ENCODE measurements at places on chromosomes 5 and 9. TPM values are rescaled to one million over a fixed set of nuclear protein-coding genes. Genes with fewer than 3 reads are reported as not detected.
A peak's percentile ranks its signal among the peaks of the same experiment; 100 is the strongest.

The BAAT gene
- total RNA-seq, result 0.54 TPM

The CAAP1 gene
- total RNA-seq, result 14.3 TPM

The MTRR gene
- total RNA-seq, result 37.9 TPM

The ECSCR gene
- not detected for total RNA-seq

GRCh38 chr5:60820593-60821487 lies 23.2 kb downstream of the ELOVL7 start:
- H3K4me3 ChIP-seq, result no peak overlapping the region
- no peak overlapping the region for H3K27ac ChIP-seq
- no peak for DNase-seq
- no peaks in the 10 kb centered on the region for H3K27me3 ChIP-seq
- no peaks in the 10 kb centered on the region for H3K4me1 ChIP-seq

DNA sequence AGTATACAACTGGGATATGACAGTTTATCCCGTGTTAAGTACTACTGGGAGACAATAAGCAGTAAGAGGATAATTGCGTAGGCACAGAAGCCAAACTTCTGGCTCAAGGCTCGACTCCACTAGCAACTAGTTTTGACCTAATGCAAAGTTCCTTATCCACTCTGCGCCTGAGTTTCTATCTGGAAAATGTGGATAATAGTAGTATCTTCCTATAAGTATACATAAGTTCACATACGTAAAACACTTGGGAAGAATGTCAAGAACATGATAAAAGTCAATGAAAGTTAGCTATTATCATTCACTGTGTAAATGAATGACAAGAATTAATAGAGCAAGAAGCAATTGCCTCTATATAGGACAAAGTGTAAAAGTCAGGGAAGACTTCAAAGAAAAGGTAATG lies 45.7 kb downstream of the FTMT start:
- no peak overlapping the region for H3K4me3 ChIP-seq
- no peak for DNase-seq
- no peaks in the 10 kb centered on the region for H3K36me3 ChIP-seq
- peaks cover 5% of the 10 kb centered on the region for H3K4me1 ChIP-seq
- H3K27ac ChIP-seq, result no peak overlapping the region

GRCh38 chr9:10268531-10269485 lies 344.0 kb downstream of the PTPRD start:
- peak; percentile 71 for DNase-seq
- H3K36me3 ChIP-seq, result peaks cover 6% of the 10 kb centered on the region
- H3K4me1 ChIP-seq, result peaks cover 4% of the 10 kb centered on the region
- H3K4me3 ChIP-seq, result no peak overlapping the region
- H3K27me3 ChIP-seq, result no peaks in the 10 kb centered on the region

GRCh38 chr5:141521244-141521781 lies 32.4 kb downstream of the PCDHGC5 start:
- H3K4me1 ChIP-seq, result peaks cover 47% of the 10 kb centered on the region
- H3K36me3 ChIP-seq, result peaks cover 3% of the 10 kb centered on the region
- H3K27me3 ChIP-seq, result peaks cover 3% of the 10 kb centered on the region
- no peak overlapping the region for H3K4me3 ChIP-seq
- DNase-seq, result no peak

DNA sequence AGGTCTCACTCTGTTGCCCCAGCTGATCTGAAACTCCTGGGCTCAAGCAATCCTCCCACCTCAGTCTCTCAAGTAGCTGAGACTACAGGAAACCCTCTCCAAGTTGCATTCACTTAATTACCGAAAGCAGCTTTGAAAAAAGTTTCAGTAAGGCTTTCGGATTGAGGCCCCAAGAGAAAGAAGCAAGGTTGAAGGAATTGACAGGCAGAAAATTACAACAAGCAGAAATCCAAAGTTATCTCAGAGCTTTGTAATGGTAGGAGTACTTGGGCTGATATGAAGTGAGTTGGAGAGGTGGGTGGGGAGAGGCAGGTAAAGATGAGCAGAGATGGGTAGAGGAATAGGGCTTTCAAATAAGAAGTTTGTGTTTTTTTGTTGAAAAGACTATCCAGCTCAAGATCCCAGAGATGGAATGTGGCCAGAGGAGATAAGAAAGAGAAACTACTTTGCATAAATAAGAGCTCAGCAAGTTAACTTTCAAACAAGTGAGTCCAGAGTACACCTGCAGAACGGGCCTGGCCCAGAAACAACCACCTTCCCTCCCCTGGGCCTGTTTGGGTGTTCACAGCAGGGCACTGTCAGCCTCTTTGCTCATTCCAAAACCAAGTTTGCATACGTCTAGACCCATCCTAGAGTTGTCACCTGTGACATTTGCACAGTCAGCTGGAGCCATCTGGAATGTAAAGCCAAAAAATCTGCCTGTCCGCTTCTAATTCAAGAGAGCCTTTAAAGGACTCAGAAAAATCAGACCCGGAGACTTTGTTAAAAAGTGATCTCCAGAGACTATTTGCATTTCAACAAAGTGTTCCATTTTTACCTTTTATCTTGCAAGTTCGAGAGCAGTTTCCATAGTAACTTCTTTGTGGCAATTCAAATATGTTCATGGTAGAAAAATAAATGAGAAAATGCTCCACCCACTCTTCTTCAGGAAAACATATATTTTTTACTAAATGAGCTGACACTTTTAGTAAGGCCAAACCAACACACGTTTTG lies 2.2 kb upstream of the CLINT1 start:
- H3K4me1 ChIP-seq, result peaks cover 6% of the 10 kb centered on the region
- DNase-seq, result no peak

- no peak for DNase-seq
- no peaks in the 10 kb centered on the region for H3K36me3 ChIP-seq
- H3K27ac ChIP-seq, result no peak overlapping the region
- H3K4me1 ChIP-seq, result no peaks in the 10 kb centered on the region
- no peak overlapping the region for H3K4me3 ChIP-seq
These were observed 209.3 kb downstream of the PALM2AKAP2 start for GRCh38 chr9:109989296-109989695.

- H3K27ac ChIP-seq, result no peak overlapping the region
- peaks cover 3% of the 10 kb centered on the region for H3K4me1 ChIP-seq
These were observed 104.5 kb upstream of the LHFPL2 start for GRCh38 chr5:78753093-78753531.

DNA sequence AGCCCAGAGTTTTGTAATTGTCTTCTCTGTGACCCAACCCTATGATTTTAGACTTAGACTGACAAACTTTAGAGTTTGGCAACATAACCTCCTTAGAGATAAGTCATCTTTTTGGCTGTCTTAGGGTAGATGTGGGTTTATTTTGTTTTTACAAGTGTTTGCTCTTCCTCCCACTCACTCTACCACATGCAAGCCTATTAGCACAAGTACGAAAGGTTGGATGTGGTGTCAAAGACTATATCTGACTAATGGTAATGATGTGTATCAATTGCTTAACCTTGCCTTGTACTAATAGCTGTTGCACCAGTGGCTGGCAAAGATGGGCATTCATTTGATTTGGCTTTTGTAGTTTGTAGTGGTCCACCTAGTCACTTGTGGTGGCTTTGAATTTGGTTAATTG lies 46.5 kb downstream of the SLC25A46 start:
- no peak overlapping the region for H3K4me3 ChIP-seq
- no peaks in the 10 kb centered on the region for H3K36me3 ChIP-seq
- H3K27ac ChIP-seq, result no peak overlapping the region
- H3K4me1 ChIP-seq, result no peaks in the 10 kb centered on the region

GRCh38 chr9:91199739-91200497 lies 161.8 kb downstream of the AUH start:
- no peaks in the 10 kb centered on the region for H3K4me1 ChIP-seq
- no peak overlapping the region for H3K27ac ChIP-seq

- no peak for DNase-seq
- peaks cover 2% of the 10 kb centered on the region for H3K4me1 ChIP-seq
- no peaks in the 10 kb centered on the region for H3K36me3 ChIP-seq
- no peak overlapping the region for H3K27ac ChIP-seq
- no peaks in the 10 kb centered on the region for H3K27me3 ChIP-seq
These were observed 363.2 kb upstream of the SMC2 start for GRCh38 chr9:103730866-103731265.

Measured in glutamatergic neuron (in vitro differentiated cells).